ENCODE measurements at places on chromosomes 5 and 9.

DNA sequence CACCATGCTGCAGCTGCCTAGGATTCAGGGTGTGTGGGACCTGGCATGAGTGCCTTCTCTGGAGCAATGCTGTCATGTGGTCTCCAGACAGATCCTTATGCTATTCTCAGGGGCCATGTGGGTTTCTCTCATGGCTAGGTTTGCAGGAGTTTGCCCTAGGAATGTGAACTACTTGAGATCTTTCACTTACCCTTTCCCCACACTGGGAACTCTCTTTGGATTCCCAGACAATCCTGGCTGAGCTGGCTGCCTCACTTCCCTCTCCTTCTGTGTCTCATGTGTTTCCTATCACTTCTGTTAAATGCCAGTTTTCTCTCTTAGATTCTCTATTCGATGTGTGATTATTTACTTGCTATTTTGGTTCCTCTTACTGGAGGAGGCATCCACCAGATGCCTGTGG, 270.2 kb upstream of the RASA1 start:
- no peak for DNase-seq

- DNase-seq = no peak
Observed at GRCh38 chr9:134676361-134676760, 34.8 kb downstream of the COL5A1 start.

DNA sequence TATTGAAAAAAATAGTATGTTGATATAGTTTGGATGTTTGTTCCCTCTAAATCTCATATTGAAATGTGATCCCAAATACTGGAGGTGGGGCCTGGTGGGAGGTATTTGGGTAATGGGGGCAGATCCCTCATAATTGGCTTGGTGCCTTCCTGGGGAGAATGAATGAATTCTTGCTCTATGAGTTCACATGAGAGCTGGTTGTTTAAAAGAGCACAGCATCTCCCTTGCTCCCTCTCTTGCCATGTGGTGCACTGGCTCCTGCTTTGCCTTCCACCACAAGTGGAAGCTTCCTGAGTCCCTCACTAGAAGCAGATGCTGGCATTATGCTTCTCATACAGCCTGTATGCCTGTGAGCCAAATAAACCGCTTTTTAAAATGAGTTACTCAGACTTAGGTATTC, 154.8 kb downstream of the ADAMTS6 start:
- no peak for DNase-seq

- DNase-seq = no peak
Observed at GRCh38 chr9:88433583-88434255, 45.5 kb downstream of the SPIN1 start.

DNA sequence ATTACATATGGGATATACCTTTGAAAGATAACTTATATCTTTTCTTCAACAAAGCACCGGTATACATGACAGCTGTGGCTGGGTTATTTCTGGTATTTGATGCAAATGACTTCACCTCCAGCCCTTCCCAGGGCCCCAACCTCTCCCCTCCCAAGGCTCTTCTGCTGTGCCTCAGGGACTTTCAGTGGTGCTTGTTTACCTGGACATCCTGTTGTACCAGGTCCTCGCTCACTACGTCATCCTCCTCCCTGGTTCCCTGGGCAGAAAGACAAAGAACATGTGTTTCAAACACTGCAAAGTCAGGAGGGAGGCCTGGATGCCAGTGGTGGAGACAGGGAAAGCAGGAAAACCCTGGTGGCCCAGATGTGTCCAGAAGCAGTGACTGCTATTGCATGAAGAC, 23.4 kb downstream of the ANXA6 start:
- no peak for DNase-seq

DNA sequence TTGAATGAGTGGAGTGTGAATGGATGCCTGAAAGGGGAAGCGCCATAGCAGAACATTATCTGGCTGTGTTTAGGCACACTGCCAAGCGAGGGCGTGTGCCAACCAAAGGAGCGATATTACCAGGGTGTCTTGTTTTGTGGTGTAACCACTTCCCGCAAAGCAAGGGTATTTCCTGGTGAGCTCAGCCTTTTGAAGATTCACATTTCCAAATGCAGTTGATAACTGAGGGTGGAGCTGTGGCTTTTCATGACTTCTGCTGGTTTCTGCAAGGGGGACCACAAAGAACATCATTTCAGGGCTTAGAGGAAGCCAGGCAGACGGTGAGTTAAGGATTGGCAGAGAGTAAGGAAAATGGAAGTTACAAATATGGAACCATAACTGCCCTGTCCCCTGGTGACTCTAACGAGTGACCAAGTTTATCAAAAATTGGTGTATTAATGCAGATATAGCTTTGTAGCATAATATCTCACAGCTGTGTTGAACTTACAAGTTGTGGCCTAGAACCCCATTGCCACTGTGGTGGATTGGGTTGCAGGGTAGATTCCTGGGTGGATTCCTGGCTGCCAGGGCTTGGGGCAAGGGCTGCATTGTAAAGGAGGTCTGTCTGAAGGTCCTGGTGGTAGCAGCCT, 71.4 kb downstream of the RALGPS1 start:
- DNase-seq = peak; percentile 70

DNA sequence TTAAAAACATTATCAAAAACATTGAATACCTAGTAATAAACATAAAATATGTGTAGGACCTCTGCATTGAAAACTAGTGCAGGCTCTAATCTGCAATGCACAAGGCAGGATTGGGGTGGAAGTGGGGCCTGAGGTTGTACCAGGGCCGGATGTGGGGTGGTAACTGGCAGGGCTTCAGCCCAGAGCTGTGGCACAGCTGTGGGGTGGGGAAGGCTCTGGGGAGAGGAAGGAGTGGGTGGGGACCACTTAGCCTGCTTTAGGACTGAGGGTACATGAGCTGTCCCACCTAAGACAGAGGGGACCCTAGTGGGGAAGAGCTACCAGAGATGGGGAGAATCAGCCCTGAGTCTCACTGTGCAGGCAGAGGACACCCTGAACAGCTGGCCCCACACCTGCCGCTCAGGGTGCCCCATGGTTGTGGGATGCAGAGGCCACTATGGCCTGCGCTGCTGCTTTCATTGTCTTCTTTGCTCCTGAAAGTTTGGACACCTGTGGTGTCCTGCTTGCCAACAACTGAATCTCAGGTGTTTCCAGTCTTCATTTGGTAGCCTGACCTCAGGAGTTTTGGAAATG, 311.4 kb downstream of the TLE4 start:
- DNase-seq = no peak

DNA sequence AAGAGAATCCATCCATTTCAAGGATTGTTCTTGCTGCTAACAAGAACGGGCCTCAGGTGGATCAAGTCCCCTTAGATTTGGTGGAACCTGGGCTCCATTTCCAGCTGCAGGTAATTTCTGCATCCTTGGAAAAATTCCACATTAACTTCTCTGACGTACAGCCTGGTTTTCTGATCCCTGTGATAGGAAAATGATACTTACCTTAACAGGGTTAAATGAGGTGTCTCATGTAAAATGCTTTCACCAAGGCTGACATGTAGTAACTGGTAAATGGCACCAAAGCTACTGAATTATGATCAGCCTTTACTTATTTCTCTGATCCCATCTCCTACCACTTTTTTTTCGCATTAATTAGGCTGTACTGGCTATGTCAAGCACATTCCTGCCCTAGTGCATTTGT, 93.7 kb downstream of the FBXO38 start:
- DNase-seq = no peak

GRCh38 chr9:86892576-86892975, 54.7 kb downstream of the GAS1 start:
- no peak for DNase-seq

GRCh38 chr5:134511796-134512660, 13.4 kb upstream of the JADE2 start:
- DNase-seq = no peak

DNA sequence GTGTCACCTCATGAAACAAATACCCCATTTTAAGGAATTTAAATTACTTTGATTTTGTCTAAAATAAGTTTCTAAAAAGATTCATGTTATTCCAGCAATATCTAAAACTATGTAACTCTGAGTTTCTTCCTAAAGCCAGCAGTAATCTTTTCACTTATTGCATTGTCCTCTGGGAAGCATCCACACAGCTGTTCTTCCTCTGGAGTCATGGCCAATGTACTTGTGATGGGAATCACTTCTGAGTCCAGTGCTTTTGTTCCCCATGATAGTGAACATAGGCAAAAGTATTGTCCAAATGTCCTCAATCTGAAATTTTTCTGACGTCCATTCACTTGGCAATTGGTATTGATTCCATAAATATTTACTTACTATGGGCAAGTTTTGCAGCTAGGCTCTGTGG, 125.0 kb downstream of the STARD4 start:
- no peak for DNase-seq

DNA sequence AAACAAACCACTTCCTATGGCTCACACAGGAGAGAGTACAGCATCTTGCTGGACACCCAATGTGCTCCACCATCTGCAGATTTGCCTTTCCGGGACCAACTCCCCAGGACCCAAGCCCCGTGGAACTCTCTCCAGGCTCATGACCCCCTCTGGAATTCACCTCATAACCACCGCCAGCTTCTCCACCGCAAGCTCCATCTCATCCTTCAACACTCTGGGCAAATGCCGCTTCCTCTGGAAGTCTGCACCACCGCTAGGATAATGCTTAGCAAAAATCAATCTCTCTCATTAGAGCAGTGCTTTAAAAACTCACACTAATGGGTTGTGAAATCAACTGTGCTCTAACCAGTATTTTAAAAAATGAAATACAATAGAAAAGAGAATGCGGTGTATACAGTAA, 150.0 kb downstream of the COL23A1 start:
- DNase-seq = no peak

DNA sequence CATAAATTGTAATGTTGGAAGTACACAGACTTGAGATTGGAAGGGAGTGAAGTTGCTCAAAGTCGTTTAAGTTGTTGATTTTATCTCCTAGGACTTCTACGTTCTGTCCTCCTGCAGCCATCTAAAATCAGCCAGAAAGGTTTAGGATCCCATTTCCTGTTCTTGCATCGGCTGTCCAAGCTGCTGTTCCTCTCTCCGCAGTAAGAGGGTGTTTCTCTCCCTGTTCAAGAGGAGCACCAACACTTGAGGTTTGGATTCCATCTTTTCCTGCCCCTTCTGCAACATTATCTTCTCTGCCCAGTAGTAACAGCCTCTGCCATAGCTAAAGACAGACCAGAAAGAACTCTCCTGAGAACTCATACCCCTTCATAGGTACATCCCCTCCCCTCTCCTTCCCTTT, 373.4 kb downstream of the GADD45G start:
- DNase-seq = peak; percentile 25

GRCh38 chr9:122133263-122133983, 26.2 kb downstream of the NDUFA8 start:
- peak; percentile 7 for DNase-seq

- DNase-seq = no peak
Observed at GRCh38 chr5:126801992-126802294, 25.0 kb downstream of the LMNB1 start.

GRCh38 chr9:82934949-82935348, 128.0 kb downstream of the RASEF start:
- DNase-seq = no peak

GRCh38 chr9:6133346-6134063, 82.1 kb upstream of the IL33 start:
- no peak for DNase-seq

DNA sequence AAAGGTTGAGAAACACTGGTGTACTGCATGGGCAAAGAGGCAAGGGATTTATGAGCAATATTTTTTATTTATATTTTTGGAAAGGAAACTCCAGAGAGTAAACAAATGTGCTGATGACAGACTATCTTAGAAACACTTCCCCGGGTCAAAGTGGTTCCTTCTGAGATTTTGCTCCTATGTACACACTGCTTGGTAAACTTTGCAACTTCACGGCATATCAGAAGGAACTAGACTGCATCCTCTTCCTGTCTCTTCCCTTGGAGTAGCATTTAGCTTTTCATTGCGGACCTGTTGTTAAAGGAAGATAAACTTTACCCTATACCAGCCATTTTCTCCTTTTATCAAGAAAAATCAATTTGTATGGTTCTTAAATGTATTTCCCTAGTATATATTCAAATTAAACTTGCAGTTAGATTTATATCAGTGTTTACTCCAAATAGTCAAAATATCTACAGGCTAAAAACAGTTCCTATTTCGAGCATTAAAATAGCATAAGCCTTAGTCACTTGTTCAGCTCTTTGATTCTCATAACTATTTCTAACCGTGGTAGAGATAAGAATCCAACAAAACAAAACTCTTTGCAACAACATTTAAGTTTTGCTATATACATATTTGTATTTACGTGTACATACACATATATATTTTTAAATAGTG, 48.0 kb upstream of the LRRC19 start:
- no peak for DNase-seq

DNA sequence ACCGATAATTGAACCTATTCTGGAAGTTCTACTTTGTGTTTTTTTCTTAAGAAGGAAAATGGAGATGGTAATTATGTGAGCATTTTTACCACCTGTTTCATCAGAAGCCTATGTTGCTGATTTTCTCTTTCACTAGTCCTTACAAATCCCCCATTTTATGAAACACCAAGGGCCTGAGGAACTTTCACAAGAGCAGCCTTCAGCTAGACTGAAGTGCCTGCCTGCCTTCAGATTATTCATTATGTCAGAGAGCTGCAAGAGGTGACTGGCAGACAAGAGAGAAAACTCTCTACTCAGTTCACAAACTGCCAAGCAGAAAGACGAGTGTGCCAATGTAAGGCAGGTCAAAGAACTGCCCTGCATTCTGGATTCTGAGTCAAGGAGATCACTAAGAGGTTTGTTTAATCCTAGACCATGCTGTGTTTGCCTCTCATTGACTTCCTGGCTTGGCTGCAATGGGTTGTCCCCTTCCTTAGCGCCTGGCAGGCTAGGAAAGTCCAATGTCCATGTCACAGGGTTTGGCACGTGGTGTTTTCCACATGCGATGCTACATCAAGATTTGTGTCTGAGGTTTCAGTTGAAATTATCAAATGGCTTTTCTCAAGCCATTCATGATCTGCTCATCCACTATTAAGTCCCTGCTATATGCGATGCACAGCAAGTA, 143.3 kb downstream of the CDC42SE2 start:
- DNase-seq = no peak

DNA sequence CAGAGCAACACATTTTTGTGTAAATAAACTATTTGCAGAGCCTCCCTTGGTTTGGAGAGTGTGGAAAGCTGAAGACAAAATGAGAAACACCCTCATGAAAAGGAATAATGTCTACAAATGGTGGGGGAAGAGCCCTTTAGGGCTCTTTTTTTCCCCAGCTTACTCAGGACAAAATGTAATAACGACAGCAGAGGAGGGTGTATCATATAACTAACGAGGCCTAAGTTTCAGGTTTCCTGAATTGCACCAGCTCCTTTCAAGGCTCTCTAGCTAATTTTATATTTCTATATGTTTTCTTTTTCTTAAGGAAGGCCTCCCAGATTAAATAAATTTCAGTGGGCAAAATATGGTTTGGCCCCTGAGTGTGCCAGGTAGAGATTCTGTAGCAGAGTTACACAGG, 116.3 kb downstream of the FEM1C start:
- DNase-seq = no peak

- DNase-seq = no peak
Observed at GRCh38 chr5:159091596-159092331, 8.0 kb downstream of the EBF1 start.

GRCh38 chr9:24333629-24334028, 212.1 kb downstream of the IZUMO3 start:
- DNase-seq = no peak

Data from NCI-H2081 (cell line).